ENCODE measurements at places on chromosomes 16 and 17.

DNA sequence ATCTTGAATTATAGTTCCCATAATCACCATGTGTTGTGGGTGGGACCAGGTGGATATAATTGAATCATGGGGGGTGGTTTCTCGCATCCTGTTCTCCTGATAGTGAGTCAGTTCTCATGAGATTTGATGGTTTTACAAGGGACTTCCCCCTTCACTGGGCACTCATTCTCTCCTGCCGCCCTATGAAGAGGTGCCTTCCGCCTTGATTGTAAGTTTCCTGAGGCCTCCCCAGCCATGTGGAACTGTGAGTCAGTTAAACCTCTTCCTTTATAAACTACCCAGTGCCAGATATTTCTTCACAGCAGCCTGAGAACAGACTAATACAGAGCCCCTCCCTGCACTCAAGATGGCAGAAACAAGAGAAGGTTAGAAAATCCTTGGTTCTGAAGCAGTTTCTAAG is 26.4 kb downstream of the LDAF1 start:
- DNase-seq, result no peak

DNA sequence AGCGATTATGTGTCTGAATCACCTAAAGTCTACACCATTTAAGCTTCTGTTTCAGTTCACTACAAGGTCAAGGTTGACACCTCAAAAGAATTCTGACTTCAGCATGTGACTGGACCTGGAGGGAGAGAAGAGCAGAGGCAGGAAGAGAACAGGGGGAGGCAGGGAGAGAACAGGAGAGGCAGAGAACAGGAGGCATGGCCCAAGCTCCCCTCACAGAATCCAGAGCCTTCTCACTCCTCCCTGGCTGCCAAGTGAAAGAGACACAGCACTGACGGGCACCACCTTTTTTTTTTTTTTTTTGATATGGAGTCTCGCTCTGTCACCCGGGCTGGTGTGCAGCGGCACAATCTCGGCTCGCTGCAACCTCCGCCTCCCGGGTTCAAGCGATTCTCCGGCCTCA is 11.4 kb downstream of the GGA2 start:
- DNase-seq, result no peak

- no peak for DNase-seq
Observed at GRCh38 chr17:77419547-77420094, 278.9 kb downstream of the SEC14L1 start.

GRCh38 chr17:19938736-19939135 is 38.9 kb downstream of the AKAP10 start:
- DNase-seq, result no peak

GRCh38 chr16:87877942-87878507 is 8.7 kb upstream of the SLC7A5 start:
- no peak for DNase-seq
